ENCODE measurements at places on chromosomes 5 and 9.

- no peak for DNase-seq
Observed at GRCh38 chr5:131899686-131900085, 45.8 kb downstream of the MEIKIN start.

GRCh38 chr9:136051453-136051836 is 43.6 kb downstream of the NACC2 start:
- DNase-seq = no peak

DNA sequence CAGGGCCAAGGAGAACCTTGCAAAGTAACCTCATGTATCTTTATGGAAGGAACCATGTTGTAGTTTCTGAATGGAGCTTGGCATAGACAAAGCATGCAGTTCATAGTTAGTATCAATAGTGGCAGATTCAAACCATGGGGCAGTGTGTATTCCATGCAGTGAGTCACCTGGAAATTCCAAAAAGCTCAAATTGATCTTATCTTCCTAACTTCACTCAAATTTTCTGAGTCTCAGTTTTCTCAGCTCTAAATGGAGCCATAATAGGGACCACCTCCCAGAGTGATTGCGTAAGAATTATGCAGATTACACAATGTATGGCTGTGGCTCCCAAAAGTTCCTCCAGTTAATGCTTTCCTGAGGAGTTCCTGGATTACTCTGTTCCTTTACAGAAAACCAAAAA is 549.9 kb upstream of the KLF4 start:
- no peak for DNase-seq

GRCh38 chr5:39759701-39760100 is 334.9 kb upstream of the DAB2 start:
- no peak for DNase-seq

GRCh38 chr9:121527371-121527770 is 27.7 kb upstream of the GGTA1 start:
- no peak for DNase-seq

DNA sequence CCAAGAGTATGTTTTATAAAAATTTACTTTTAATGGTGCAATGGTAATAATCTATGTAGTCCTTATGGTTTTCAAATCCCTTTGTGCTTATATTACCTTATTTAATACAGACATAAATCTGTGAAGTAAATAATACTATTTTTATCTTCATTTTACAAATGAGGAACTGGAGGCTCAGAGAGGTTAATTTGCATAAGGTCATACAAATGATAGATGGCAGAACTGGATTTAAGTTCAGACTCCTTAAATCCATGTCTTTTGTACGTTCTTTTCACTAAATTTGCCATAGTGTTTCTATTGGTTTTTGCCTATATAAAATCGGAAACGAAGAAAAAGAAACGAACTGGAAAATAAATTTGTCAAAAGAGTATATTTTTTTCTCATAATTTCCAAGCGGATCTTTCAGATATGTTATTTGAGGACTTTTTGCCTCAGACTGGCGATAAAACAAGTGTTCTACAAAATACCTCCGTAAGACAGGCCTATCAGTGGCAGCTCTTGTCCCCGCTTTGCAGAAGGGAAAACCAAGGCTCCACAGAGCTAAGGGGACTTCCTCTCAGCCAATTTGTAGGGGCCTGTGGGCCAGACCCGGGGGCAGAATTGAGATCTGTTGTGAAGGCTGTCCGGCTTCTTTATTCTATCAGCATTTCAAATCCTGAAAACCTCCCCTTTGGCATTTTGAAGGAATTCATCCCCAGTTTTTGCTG is 1.1 kb upstream of the TNFAIP8 start:
- DNase-seq = no peak

DNA sequence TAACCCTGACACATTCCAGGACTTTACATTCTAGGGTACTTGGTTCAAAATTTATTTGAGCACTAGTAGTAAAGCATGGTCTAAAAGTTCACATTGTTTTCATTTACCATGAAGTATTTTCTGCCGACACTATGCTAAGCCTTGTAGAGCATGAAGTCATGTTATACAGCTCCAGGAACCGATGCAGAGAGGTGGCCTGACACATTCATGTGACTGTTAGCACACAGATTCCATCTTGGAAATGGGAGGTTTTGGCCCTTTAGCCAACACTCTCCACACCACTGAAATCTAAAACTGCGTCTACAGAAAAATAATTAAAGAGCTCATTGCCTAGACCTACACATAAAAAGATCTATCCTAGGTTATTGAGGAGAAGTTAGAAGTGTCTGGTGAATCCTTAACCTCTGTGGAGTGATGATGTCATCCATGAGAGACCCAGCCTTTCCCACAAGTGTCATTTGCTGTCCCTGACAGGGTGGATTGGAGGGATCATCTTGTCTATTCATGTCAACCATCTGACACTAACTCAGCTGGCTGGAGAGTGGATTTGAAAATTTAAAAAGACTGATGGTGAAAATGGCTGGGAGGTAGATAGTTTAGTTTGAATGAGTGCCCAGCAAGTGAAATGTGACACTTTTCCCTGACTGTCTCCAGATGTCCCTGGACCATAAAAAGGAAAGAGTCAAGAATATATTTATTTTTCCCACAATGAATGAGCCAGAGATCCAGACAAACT is 1.3 kb downstream of the RANBP3L start:
- DNase-seq = no peak

DNA sequence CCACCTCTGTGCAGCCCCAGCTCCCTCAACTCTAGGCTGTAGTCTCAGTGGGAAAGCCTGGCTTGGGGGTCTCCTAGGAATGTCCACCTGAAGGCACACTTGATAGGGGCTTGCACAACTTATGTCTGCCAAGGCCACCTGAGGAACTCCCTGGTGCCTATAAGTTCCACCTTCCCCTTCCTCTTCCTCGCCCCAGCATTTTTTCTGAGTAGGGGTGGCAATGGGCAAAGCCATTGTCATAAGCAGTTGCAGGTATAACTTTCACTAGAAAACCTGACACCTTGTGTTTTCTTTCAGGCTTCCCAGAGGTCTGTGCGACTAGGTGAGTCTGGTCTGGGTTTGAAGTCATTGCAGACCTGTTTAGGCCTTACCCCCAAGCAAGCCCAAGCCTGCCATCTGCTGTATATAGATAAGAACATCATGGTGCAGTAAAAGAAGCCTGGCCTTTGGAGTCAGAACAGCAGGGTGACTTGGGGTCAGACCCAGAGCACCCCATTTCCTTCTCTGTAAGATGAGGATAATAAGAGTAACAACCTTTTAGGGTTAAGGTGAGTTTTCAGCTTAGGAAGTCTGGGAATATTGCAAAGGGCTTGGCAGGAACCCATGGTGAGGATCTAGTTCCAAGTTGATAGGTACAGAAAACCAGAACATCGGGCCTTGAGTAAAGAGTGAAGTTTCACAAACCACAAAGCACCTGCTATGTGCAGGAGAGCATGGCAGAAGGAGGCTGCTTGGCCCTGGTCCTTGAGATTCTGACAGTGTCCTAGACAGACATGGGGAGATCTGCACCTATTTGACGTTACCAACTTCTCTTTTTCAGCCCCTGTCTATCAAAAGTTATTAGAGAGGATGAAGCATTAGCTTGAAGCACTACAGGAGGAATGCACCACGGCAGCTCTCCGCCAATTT is 33.8 kb downstream of the TGFBI start:
- peak; percentile 12 for DNase-seq

GRCh38 chr9:27184556-27185351 is 75.7 kb downstream of the TEK start:
- no peak for DNase-seq

DNA sequence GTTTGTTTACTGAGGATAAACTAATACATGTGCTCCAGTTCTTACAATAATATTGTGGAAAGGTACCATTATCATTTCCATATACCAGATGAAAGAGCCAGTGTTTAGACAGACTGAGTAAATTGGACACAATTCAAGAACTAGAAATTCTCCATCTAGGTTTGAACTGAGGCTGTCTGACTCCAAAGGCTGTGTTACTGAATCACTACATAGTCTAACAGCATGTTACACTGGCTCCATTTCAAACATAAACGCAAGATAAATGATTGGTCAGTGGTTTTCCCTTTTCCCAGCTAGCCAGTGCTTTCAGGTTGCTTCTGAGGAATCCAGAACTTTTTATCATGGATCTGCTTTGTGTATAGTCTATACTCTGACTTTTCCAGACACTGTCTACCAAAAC is 8.1 kb downstream of the SPDL1 start:
- no peak for DNase-seq

DNA sequence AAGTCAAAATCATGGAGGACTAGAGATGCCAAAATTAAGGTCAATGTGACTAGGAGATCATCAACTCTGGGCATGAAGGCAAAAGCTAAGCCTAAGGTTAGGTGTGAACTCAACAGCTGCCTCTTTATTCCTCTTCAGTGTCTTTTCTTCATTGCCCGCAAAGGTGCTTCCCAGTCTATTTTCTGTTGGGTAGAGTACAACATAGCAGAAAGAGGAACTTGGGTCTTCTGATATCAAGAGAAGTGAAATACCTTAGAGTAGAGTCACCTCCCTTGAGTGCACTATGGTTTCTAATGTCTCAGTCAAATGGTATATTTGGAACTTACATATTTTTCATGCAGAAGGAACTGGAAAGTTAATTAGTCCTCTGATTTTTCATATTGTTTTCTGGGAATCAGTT is 122.5 kb upstream of the GRIN3A start:
- no peak for DNase-seq

GRCh38 chr9:138062196-138062595 is 184.6 kb downstream of the CACNA1B start:
- DNase-seq = no peak

- DNase-seq = no peak
Observed at GRCh38 chr5:170493028-170493820, 10.6 kb upstream of the KCNIP1 start.

- DNase-seq = no peak
Observed at GRCh38 chr9:18595597-18595996, 121.6 kb downstream of the ADAMTSL1 start.

GRCh38 chr5:77321793-77322394 is 111.4 kb downstream of the PDE8B start:
- DNase-seq = no peak

DNA sequence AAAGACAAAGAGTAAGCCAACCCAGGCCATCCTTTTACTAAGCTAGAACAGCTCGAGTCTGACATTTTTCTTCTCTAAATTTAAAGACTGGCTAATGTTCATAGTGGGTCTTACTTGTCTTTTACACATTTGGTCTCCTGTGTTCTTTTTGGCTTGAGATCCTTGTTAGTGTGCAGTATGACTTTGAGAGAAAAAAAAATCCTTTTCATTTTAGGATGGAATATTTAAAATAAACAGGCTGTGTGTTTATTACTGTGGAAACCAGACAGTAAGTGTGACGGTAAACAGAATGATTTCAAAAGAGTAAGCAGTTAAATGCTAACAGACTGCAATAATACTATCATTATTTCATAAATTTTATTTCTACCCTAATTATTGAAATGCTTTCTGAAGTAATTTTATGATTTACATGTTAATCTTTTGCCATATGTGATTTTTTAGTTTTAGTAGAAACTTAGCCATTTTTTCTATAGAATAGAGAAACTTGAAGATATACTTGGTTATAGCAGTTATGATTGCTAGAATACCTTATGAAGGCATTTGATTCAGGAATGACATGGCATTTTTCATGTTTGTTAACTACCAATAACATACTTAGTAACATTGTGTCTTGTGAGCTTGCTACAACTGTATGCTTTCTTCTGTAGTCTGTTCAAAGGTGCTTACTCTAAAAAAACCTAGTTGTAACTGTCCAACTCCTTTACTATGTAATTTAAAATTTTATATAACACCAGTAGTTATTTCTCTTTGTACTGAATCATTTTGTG is 92.4 kb downstream of the XRCC4 start:
- DNase-seq = no peak

GRCh38 chr9:6827439-6828145 is 69.8 kb downstream of the KDM4C start:
- peak; percentile 33 for DNase-seq

DNA sequence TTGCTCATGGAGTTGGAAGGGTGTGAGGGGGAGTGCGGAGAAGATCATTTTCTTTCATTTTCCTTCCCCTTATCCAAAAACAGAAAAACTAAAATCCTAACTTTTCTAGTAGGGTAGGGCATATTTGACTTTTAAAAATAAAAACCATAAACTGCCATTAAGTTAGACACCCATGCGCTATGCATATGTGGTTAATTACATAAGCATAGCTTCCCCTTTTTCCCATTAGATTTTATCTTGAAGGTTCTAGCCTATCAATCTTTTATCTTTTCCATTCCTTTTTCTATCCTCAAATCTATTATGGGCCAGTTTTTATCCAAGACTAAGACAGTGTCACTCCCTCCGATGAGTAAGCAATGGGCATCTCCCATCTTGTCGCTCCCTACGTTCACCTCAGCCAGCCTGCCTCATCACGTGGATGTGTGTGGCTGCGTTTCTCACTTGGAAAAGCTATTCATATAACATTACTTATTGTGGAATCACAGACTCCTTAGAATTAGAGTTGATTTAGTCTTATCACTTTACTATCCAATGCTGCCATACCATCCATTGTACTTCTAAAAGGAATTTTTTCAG is 49.2 kb downstream of the PCSK5 start:
- no peak for DNase-seq

DNA sequence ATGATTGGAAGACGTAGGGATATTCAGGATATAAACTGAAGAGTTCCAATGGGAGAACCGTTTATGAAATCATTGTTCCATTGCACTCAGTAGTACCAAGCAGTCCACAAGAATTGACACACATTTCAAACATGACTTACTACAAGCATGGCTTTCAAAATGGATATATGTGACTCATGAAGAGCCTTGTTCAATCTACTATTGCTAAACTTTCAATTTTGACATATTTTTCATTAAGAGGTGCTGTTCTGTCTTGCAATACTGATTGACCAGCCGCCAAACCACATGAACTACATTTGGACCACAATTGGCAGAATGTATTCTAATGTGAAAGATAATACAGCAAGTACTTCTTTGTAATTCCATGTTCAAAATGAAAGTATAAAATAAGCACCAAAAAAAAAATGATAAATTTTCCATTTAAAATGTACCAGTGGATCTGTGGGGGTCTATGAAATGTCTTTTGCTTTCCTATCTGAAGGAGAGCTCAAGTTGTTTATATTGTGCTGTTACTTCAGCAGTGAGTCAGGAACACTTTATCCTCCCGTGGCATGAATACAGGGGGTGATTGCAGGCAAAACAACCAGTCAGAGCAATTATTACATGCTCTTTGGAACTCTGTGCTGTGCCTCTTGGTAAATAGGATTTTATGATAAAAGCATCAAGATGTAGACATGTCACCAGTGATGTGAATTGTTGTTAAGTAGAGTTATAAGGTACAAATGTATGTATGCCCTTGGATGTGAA is 366.0 kb downstream of the ARRDC3 start:
- no peak for DNase-seq

DNA sequence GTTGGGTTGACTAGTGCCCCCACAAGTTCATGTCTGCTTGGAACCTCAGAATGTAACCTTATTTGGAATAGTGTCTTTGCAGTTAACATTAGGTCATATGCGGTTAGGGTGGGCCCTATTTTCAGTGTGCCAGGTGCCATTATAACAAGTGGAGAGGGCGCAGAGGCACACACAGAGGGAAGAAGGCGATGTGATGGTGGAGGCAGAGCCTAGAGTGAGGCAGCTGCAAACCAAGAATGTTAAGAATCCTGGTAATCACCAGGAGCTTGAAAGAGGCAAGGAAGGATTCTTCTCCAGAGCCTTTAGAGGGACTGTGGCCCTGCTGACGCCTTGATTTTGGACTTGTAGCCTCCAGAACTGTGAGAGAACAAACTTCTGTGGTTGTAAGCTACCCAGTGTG is 10.9 kb downstream of the GPR107 start:
- no peak for DNase-seq
